ENCODE measurements at places on chromosomes 7 and 10.

DNA sequence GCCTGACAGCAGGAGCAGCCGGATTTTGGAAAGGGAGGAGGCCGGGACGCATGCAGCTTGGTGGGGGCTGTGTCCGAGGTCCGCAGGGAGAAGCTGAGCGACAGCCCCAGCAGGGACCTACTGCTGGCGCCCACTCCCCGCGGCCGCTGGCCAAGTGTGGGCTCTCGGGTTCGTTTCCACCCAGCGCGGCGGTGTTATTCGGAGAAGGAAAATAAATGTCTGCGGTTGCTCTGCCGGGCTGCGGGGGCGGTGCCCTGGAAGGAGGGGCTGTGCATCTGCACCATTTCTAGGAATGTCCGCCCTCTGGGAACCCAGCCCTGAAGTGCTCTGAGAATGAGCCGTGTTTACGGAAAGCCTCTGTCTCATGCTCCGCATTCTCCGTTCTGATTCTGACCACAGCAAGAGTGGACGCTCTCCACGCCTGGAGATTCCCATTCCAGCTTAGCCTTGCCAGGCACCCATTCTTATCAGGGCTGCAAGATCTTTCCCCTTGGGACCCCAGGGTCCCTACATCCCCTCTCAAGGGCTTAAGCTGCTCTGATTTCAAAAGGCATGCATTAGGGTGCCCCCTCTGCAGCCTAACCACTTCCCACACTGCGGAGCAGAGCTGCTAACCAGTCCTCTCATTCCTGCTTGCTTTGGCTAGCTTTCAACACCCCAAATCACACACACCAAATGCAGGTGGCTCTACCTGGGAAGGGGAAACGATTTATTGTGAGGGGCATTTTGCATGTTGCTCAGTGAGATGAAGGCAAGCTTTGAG lies 256.6 kb upstream of the GLI3 start:
- H3K27ac ChIP-seq: peak overlapping the region; percentile 52
- H3K27me3 ChIP-seq: no peaks in the 10 kb centered on the region
- H3K4me1 ChIP-seq: peaks cover 2% of the 10 kb centered on the region
- H3K36me3 ChIP-seq: no peaks in the 10 kb centered on the region

DNA sequence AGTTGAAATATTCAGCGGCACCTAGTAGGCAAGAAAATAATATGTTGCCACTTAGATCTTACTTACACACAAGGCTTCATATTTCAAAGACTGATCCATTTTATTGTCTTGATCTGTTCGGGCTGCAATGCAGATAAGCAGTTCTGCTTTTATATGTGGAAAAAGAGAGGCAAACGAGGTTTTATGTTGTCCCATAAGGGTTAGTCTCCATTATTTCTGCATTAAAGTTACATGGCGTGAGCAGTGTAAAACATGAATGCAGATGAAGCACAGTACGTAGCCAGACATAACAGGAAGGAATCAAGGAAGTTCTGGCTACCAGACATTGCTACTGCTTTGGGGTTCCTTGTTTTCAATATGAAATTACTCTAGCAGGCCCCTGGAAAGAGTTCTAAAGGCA lies 224.8 kb downstream of the BBS9 start:
- no peaks in the 10 kb centered on the region for H3K4me1 ChIP-seq
- no peak overlapping the region for H3K4me3 ChIP-seq
- H3K27me3 ChIP-seq: no peaks in the 10 kb centered on the region
- no peaks in the 10 kb centered on the region for H3K36me3 ChIP-seq
- DNase-seq: no peak
- H3K27ac ChIP-seq: no peak overlapping the region

- peak; percentile 35 for DNase-seq
- H3K4me3 ChIP-seq: no peak overlapping the region
- no peaks in the 10 kb centered on the region for H3K36me3 ChIP-seq
- H3K27me3 ChIP-seq: no peaks in the 10 kb centered on the region
- no peak overlapping the region for H3K27ac ChIP-seq
- H3K4me1 ChIP-seq: peaks cover 1% of the 10 kb centered on the region
Observed at GRCh38 chr10:98170249-98171117, 36.0 kb downstream of the R3HCC1L start.

GRCh38 chr10:792792-793100 lies 103.3 kb upstream of the DIP2C start:
- no peak for DNase-seq
- no peak overlapping the region for H3K4me3 ChIP-seq
- H3K4me1 ChIP-seq: no peaks in the 10 kb centered on the region
- H3K27ac ChIP-seq: no peak overlapping the region
- no peaks in the 10 kb centered on the region for H3K36me3 ChIP-seq
- H3K27me3 ChIP-seq: no peaks in the 10 kb centered on the region

DNA sequence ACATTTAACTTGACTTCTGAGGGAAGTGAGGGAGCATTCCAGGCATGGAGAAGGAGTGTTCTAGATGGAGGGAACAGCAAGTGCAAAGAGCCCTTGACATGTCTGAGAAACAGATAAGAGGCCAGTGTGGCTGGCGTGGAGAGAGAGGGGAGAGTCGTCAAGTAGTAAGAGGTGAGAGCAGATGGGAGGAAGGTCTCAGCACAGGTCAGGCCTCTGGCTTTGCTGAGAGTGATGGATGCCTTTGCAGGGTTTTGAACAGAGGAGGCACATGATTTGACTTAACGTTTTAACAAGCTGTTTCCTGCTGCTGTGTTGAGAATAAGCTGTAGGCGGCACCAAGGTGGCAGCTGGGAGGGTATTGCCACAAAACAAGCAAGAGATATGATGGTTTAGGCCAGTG lies 97.2 kb downstream of the KAT6B start:
- H3K4me1 ChIP-seq: peaks cover 20% of the 10 kb centered on the region
- H3K36me3 ChIP-seq: no peaks in the 10 kb centered on the region
- H3K27me3 ChIP-seq: no peaks in the 10 kb centered on the region

DNA sequence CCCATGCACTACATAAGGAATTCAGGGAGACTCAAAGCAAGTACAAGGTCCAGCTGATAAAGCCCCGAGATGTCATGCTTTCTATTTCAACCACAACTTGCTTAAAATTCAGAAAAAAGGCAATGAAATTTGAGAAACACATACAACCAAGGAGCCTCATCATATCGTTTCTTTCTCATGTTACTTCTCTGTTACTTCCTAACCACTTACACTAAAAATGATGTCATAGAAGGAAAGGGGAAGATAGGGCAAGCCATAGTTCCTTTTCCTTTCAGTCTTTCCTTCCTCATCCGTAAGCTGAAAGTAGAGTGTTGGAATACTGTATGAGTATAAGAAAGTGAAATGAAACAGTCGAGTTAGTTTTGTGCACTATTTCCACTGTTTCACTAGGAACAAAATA lies 27.9 kb upstream of the CDK14 start:
- DNase-seq: no peak
- no peaks in the 10 kb centered on the region for H3K4me1 ChIP-seq
- no peak overlapping the region for H3K4me3 ChIP-seq
- H3K27me3 ChIP-seq: no peaks in the 10 kb centered on the region
- no peaks in the 10 kb centered on the region for H3K36me3 ChIP-seq

DNA sequence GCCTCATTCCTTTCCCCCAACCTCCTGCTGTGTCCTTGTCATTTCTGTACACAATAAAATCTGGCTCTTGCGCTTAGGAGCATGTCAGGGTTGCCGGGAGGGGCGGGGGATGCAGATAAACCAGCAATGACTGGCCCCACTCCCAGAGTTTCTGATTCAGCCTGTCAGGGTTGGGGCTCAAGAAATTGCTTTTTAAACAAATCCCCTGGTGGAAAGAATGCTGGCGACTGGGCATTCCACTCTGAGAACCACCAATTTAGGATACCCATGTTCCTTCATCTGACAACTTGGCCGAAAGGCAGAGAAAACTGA lies 376.4 kb downstream of the TCERG1L start:
- DNase-seq: peak; percentile 38
- no peak overlapping the region for H3K27ac ChIP-seq
- no peak overlapping the region for H3K4me3 ChIP-seq
- H3K27me3 ChIP-seq: no peaks in the 10 kb centered on the region

GRCh38 chr7:95905167-95905566 lies 132.8 kb downstream of the DYNC1I1 start:
- peaks cover 5% of the 10 kb centered on the region for H3K4me1 ChIP-seq
- DNase-seq: no peak
- H3K27ac ChIP-seq: no peak overlapping the region
- H3K27me3 ChIP-seq: no peaks in the 10 kb centered on the region
- no peak overlapping the region for H3K4me3 ChIP-seq
- H3K36me3 ChIP-seq: no peaks in the 10 kb centered on the region

DNA sequence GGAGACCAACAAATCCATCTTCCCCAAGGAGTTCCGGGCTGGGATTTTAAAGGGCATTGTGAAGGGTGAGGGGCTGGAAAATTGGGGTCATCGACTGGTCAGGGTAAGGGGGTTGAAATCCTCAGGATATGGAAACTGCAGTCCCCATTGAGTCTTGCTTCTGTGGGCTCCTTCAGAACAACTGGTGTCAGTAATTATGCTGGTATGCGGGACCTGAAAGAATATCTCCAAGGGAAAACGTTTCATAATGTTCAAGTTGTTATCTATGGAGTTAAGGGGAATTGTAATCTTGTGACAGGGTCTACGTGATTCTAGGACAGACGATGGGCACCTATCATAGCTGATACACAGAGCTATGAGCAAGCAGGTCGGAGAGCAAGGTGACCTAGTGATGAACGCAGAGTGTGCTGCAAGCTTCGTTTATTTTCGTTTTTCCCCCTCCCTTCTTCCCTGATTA lies 494 bp upstream of the RHBDD2 start:
- H3K36me3 ChIP-seq: no peaks in the 10 kb centered on the region
- H3K4me3 ChIP-seq: peak overlapping the region; percentile 32
- no peak for DNase-seq
- H3K4me1 ChIP-seq: peaks cover 6% of the 10 kb centered on the region

GRCh38 chr7:135447748-135448147 lies 62.2 kb downstream of the CNOT4 start:
- no peak overlapping the region for H3K4me3 ChIP-seq
- no peak for DNase-seq
- no peaks in the 10 kb centered on the region for H3K36me3 ChIP-seq
- no peaks in the 10 kb centered on the region for H3K27me3 ChIP-seq

- H3K4me1 ChIP-seq: peaks cover 2% of the 10 kb centered on the region
- H3K4me3 ChIP-seq: no peak overlapping the region
- H3K36me3 ChIP-seq: no peaks in the 10 kb centered on the region
- DNase-seq: no peak
- no peak overlapping the region for H3K27ac ChIP-seq
Observed at GRCh38 chr10:44948642-44949041, 11.0 kb upstream of the RASSF4 start.

GRCh38 chr10:73995035-73995358 lies 2.9 kb upstream of the VCL start:
- no peak overlapping the region for H3K4me3 ChIP-seq
- no peak for DNase-seq
- H3K36me3 ChIP-seq: no peaks in the 10 kb centered on the region
- H3K27ac ChIP-seq: no peak overlapping the region
- no peaks in the 10 kb centered on the region for H3K4me1 ChIP-seq

GRCh38 chr7:85659364-85659763 lies 472.5 kb upstream of the SEMA3D start:
- DNase-seq: no peak
- no peaks in the 10 kb centered on the region for H3K36me3 ChIP-seq
- H3K27me3 ChIP-seq: no peaks in the 10 kb centered on the region
- no peaks in the 10 kb centered on the region for H3K4me1 ChIP-seq
- no peak overlapping the region for H3K4me3 ChIP-seq
- no peak overlapping the region for H3K27ac ChIP-seq

DNA sequence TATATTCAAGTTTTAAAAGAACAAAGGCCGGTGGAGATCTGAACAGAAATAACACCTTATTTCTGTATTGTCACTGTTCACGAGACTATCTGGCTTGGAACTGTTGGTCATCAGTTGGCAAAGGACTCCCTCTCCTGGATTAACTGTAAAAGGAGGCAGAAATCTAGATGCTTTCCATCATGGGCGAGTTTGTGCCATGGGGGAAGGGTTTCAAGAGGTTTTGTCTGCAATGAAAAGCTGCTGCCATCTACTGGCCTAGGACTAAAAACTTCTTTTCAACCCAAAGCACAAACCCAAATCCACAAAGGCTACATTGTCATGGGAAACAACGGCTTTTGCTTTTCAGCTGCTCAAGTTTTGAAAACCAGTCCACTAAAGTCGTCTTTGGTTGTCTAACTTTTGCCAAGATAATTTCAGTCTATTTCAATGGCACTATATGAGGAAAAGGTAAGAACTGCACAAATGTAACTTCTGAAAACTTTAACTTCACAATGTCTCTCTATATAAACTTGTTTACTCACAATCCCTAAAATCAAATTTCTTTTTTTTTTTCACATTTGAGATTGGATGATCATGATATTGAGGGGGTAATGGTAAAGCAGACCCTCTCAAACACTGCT lies 196.8 kb downstream of the SKAP2 start:
- no peaks in the 10 kb centered on the region for H3K27me3 ChIP-seq
- H3K27ac ChIP-seq: no peak overlapping the region
- H3K4me3 ChIP-seq: no peak overlapping the region
- no peak for DNase-seq
- no peaks in the 10 kb centered on the region for H3K36me3 ChIP-seq
- H3K4me1 ChIP-seq: no peaks in the 10 kb centered on the region

- H3K27me3 ChIP-seq: no peaks in the 10 kb centered on the region
- peaks cover 23% of the 10 kb centered on the region for H3K4me1 ChIP-seq
- H3K36me3 ChIP-seq: no peaks in the 10 kb centered on the region
- peak overlapping the region; percentile 74 for H3K4me3 ChIP-seq
Observed at GRCh38 chr7:100435401-100436304, 644 bp downstream of the PPP1R35 start.

GRCh38 chr7:139901901-139902300 lies 72.8 kb downstream of the TBXAS1 start:
- H3K4me1 ChIP-seq: no peaks in the 10 kb centered on the region
- DNase-seq: no peak
- no peaks in the 10 kb centered on the region for H3K27me3 ChIP-seq

DNA sequence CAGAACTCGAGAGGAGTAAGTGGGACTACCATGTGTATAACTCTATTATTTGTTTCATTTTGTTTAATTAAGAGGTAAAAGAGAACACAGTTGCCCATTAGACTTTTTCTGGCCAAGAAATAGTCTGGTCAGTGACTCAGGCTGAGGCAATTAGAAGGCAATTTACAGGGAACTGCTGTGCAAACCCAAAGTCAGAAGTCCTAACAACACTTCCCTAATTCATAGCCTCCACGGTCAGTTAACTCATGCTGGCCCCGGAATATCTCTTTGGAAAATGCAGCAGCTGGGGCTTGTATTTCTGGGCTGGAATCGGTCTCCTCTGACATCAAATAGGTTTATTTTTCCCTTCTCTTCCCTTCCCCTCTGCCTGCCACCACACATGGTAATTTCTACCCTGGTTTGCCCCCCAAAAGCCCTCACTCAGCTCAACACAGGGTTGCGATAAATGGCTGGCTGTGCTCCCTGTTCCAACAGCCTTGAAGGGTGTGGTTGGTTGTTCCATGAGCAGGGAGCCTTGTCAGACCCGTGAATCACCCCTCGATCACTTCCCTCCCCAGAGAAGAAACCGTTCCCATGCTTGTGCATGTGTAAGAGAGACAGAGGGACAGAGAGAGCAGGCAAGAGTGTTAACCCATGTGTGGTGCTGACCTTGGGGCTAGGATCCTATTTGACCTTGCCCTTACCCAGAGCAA lies 5.3 kb downstream of the SH3PXD2A start:
- H3K27ac ChIP-seq: peak overlapping the region; percentile 9
- no peaks in the 10 kb centered on the region for H3K36me3 ChIP-seq
- no peaks in the 10 kb centered on the region for H3K27me3 ChIP-seq
- peaks cover 27% of the 10 kb centered on the region for H3K4me1 ChIP-seq
- H3K4me3 ChIP-seq: no peak overlapping the region
- no peak for DNase-seq
